ENCODE measurements at places on chromosomes 6 and 20.

DNA sequence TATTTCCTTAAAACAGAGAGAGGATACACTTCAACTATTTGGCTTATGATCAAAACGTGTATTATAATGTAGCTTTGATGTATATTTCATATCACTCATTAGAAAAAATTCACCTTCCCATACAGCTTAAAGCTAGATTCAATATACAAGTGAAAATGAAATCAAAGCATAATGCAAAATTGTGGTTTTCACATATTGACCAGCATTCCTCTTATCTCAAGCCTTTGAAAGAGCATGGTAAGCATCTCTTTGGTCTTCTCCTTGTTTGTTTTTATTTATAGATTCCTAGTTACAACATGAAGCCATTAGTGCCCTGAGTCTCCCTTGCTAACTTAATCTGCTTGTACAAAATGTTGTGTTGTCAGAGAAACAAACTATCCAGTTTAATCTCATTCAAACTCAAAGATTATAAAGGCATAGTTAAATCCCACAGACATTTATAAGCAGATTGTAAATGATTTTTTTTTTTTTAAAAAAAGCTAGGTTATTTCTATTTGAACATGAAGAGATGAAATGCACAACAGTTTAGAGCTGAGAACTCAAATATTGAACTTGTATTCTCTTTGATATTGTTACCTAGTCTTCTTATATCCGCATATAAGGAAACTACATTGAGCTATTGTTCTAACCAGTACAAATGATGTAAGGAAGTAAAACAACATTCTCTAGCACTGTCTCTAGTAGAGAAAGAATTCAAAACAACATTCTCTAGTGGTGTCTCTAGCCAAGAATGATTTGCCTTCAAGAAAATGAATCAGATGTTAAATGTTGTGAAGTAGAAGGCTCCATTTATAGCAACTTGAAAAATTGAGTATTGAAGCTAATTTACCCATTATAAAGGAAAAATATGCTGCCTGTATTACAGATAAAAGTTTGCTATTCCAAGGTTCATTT is 31.2 kb upstream of the SMIM28 start:
- no peak for DNase-seq

DNA sequence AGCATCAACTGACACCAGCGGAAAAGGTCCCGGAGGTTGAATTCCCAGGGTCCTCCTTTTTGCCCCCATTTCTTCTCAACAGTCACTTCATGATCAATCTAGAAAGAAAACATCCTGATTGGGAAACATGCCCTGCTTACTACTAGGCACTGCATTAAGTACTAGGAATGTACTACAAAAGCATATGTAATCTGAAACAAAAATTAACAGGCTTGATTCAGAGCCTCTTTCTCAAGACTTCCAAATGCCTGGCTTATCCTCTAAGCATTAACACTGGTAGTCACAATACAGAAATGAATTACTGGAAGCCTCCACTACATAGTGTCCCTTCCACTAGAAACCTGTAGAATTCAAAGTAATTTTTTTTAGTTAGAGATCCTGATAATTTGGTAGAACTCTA is 84.5 kb upstream of the LYRM2 start:
- no peak for DNase-seq

- no peak for DNase-seq
Measured at GRCh38 chr20:61603715-61604114, 351.7 kb downstream of the CDH4 start.

DNA sequence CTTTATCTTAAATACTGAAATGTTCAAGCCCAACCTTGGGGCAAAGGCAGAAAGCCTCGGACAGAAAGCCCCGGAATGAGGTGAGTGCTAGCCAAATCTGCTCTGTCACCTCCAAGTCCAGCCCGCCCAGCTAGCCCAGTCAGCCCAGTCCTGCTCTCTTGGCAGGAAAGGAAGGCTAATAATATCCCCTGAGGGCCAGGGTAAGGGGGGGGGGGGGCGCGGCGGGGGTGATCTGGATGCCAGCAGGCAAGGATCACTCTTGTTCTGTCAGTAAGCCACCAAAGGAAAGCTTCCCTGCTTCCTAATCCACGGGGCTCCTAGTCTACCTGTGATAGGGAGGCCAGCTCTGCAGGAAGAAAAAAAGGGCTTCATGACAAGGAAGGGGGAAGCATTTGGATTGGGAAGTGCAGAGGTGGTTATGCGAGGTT is 1.1 kb downstream of the NDRG3 start:
- DNase-seq = peak; percentile 83

Measured in aorta (tissue), 5 donors.